H1 (cell line): ENCODE measurements at places on chromosomes 16 and 17. TPM values are rescaled to one million over a fixed set of nuclear protein-coding genes. Genes with fewer than 3 reads are reported as not detected.

DNAI2 gene
- total RNA-seq, result 0.15 TPM in 1 of 2 replicates, not detected in the other

OSGIN1 gene
- 0.48 and 0.58 TPM in 2 replicates for total RNA-seq

DNA sequence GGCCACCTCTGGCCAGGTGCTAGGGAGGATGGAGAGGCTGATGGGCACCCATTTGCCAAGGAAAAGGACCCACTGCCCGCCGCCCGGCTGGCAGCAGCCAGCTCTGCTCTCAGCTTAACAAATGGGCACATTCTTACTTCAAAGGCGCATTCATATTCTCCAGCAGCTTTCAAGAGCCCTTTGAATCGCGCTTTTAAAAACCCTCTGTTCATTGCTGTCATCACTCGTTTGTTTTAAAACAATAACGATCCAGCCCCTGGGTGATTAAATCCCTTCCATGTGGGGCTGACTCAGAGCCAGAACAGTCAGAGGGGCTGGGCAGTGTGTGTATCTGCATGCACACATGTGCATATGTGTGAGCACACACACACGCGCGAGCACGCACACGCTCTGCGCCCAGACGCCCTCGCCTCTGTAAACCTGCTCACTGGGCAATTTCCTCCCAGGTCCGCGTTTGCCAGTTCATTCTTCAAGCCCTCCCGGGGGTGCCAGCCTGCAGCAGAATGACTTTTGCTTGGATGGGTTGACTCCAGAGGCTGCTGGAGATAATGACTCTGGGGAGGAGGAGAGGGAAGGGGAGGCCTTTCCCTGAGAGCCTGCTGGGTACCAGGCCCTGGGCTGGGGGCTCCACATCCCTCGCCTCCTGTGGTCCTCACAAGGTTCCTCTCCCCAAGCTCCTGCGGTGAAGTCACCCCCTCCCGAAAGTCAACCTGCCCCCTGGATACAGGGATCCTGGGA lies 133.1 kb downstream of the SDK2 start:
- H3K27me3 ChIP-seq, result no peaks in the 10 kb centered on the region
- H3K4me3 ChIP-seq, result no peak overlapping the region
- H3K4me1 ChIP-seq, result peaks cover 4% of the 10 kb centered on the region; the same call in 1 of the 2 replicates
- H3K36me3 ChIP-seq, result no peaks in the 10 kb centered on the region
- no peak for DNase-seq

DNA sequence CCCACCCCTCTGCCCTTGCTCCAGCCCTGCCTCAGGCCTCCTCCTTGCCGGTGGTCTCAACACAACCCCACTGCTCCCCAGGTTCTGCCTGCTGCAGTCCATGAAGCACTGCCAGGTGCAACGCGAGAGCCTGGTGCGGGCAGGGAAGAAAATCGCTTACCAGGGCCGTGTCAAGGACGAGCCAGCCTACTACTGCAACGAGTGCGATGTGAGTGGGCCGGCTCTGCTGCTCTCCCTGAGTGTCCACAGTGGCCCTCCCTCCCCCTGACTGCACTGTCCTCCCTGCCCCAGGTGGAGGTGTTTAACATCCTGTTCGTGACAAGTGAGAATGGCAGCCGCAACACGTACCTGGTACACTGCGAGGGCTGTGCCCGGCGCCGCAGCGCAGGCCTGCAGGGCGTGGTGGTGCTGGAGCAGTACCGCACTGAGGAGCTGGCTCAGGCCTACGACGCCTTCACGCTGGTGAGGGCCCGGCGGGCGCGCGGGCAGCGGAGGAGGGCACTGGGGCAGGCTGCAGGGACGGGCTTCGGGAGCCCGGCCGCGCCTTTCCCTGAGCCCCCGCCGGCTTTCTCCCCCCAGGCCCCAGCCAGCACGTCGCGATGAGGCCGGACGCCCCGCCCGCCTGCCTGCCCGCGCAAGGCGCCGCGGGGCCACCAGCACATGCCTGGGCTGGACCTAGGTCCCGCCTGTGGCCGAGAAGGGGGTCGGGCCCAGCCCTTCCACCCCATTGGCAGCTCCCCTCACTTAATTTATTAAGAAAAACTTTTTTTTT lies 1.8 kb upstream of the TMEM88 start:
- H3K27me3 ChIP-seq, result peaks cover 51% of the 10 kb centered on the region
- H3K27ac ChIP-seq, result no peak overlapping the region
- no peaks in the 10 kb centered on the region for H3K4me1 ChIP-seq
- no peaks in the 10 kb centered on the region; the same call in 1 of the 2 replicates for H3K36me3 ChIP-seq
